ENCODE measurements at places on chromosomes 16 and 17. TPM values are rescaled to one million over a fixed set of nuclear protein-coding genes. Genes with fewer than 3 reads are reported as not detected.

The KRT40 gene
- total RNA-seq = not detected

The NHLRC4 gene
- 0.98 TPM for total RNA-seq

The TRAF4 gene
- total RNA-seq = 65.9 TPM

The SRL gene
- total RNA-seq = 0.64 TPM

The KCTD11 gene
- total RNA-seq = 8.9 TPM

The USP31 gene
- 15.9 TPM for total RNA-seq

The LMF1 gene
- total RNA-seq = 19.0 TPM

The CA4 gene
- total RNA-seq = 73.1 TPM

The HES7 gene
- not detected for total RNA-seq

The KRT23 gene
- 1.1 TPM for total RNA-seq

The ZNF646 gene
- total RNA-seq = 20.6 TPM

The RNF43 gene
- total RNA-seq = 7.5 TPM

The PROCA1 gene
- total RNA-seq = 3.3 TPM

The AANAT gene
- not detected for total RNA-seq

The OR1F1 gene
- not detected for total RNA-seq

The SSTR5 gene
- total RNA-seq = not detected

The GNG13 gene
- total RNA-seq = not detected

The SHBG gene
- 0.87 TPM for total RNA-seq

The CCDC200 gene
- not detected for total RNA-seq

The IL17C gene
- not detected for total RNA-seq

The UNC13D gene
- 145 TPM for total RNA-seq

The C17orf113 gene
- 0.72 TPM for total RNA-seq

The KRT28 gene
- not detected for total RNA-seq

The PRKCA gene
- total RNA-seq = 43.4 TPM
